ENCODE measurements at places on chromosomes 12 and 14.

- DNase-seq, result no peak
These were observed at the start of gene KCNK13 for GRCh38 chr14:90061685-90062126. KCNK13 (plus strand) TSS chr14:90061994; CDS start chr14:90062206, 212 bp downstream.

DNA sequence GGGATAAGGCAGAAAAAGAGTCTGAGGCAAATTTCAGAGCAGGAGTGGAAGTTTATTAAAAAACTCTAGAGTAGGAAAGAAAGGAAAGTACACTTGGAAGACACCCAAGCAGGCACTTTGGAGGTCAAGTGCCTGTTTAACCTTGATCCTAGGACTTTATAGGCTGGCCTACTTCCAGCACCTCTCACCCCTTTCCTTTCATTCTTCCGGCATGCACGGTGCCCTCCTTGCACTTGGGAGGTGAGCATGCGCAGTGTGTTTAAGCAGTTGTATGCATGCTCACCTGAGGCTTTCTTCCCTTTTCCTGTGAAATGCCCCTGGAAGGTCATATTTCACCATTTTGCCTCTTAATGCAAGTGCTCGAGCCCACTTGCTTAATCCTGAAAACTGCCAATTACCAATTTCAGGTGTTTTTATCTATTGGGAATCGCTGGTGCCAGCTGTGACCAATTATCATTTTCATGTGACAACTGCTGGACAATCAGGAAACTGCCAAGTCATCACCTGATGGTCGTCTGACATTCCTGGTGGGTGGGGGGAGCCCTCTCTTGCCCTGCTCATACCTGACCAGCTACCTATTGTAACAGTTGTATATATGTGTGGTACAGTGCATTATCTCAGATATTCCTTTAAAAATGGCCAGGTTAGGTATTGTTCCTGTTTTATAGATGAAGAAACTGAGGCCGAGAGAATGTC lies 53.5 kb downstream of the SUDS3 start:
- no peak for DNase-seq

GRCh38 chr14:76484355-76484754 lies 108.4 kb downstream of the ESRRB start:
- DNase-seq, result no peak

DNA sequence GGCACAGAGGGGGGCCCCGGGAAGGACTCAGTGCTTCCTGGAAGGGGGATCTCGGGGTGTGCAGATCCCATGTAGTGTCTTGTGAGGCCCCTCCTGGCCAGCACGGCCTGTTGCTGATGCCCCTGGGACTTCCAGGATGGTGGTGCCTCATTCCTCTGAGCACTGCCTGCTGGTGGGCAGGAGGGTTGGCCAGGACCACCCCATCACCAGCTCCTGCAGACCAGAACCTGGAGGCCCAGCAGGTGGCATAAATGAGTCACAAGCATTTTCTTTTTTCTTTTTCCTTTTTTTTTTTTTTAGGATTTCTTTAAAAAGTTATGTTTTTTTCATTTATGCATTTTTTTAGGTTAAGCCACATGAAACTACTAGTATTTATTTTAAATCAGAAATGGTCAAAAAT lies 8.0 kb downstream of the MMP17 start:
- no peak for DNase-seq

DNA sequence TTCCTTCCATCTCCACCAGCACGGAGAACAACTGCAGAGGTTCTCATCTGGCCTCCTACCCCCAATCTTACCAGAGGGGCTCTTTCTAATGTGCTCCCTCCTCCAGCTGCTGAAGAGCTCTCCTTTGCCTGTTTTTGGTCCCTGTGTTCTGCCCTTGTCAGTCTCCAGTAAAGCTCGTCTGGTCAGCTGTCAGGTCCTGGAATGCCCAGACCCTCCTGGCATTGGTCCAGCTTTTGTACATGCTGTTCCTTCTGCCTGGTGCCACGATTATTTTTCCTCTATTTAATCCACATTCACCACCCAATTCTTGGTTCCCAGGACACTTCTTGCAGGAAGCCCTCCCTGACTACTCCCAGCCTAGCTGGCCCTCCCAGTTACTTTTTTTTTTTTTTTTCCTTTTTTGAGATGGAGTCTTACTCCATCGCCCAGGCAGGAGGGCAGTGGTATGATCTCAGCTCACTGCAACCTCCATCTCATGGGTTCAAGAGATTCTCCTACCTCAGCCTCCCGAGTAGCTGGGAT lies 6.5 kb downstream of the SLC8B1 start:
- DNase-seq, result no peak

GRCh38 chr14:91356181-91356763 lies 61.3 kb downstream of the CCDC88C start:
- DNase-seq, result no peak

DNA sequence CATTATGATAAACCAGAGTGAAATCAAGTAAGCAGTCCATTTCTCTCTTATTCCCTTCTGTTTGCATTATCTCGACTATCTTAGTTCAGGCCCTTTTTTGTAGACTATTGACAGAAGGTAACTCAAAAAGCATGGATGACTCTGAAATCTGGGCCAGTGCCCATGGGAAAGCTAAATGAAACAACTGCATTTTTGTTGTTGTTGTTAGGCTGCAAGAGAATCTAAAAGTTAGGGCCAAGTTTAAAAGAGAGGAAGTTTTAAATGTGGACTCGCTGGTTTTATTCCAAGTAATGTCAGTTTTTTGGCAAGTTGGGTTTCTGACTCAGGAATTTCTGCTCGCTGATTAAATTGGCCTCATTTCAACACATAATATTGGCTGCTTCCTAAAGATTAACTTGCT lies 201.1 kb downstream of the PIK3C2G start:
- DNase-seq, result no peak

GRCh38 chr12:43293396-43293795 lies 258.6 kb downstream of the ADAMTS20 start:
- DNase-seq, result no peak

- DNase-seq, result peak; percentile 16
These were observed at the start of gene CHPT1 for GRCh38 chr12:101697197-101697929. CHPT1 (plus strand) TSS chr12:101697640; CDS start chr12:101697862, 222 bp downstream.

DNA sequence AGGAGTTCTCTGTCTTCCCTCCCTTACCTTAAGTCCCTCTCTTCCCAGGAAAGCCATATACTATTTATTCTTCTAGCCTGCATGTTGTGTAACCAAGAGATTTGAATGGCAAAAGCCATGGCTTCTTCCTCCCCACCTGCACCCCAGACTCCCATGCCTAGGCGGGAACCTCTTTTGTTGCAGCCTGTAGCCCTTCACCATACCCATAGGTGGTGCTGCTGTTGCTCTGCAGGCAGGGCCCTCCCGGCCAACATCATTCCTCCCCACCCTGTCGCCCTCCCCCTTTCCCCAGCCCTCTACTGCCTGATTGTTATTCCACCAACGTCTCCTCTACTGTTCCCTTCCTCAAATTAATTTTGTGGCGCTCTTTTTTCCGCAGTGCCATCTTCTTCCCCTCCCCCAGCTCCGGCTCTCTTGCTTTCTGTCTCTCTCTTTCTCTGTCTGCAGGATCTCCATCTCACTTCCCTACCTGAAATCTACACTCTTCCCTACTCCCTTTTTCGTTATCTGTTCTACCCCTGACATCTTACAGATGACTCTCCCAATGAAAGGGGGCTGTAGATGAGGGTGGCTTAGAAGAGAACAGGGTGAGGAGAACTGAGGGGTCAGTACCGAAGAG lies 13.8 kb downstream of the NGDN start:
- no peak for DNase-seq
